ENCODE measurements at places on chromosomes 6 and 20. TPM values are rescaled to one million over a fixed set of nuclear protein-coding genes. Genes with fewer than 3 reads are reported as not detected.

The TRIM10 gene
- total RNA-seq = not detected

The KPNA5 gene
- 1.1 TPM for total RNA-seq

The DPPA5 gene
- total RNA-seq = not detected

The MYLIP gene
- total RNA-seq = 2.4 TPM

The GSTA1 gene
- total RNA-seq = not detected

The LTA gene
- 0.12 TPM for total RNA-seq

The BMP7 gene
- 0.34 TPM for total RNA-seq

The ZNF831 gene
- total RNA-seq = not detected

The NKX2-2 gene
- not detected for total RNA-seq

The HLA-DPB1 gene
- total RNA-seq = not detected

The ZSWIM3 gene
- 1.8 TPM for total RNA-seq

All from A549 treated with Mapracorat at 1 μM for 4 hours (cell line).